Right atrium auricular region (tissue), 2 donors: ENCODE measurements at places on chromosomes 4 and X.

GRCh38 chr4:15504041-15504440 is 34.4 kb downstream of the CC2D2A start:
- H3K27me3 ChIP-seq: no peaks in the 10 kb centered on the region
- no peak overlapping the region for H3K4me3 ChIP-seq
- H3K36me3 ChIP-seq: no peaks in the 10 kb centered on the region
- no peaks in the 10 kb centered on the region for H3K4me1 ChIP-seq

- no peak overlapping the region for H3K27ac ChIP-seq
- no peak overlapping the region for H3K4me3 ChIP-seq
- no peak for DNase-seq
- no peaks in the 10 kb centered on the region for H3K27me3 ChIP-seq
These were observed 231.8 kb upstream of the GPRIN3 start for GRCh38 chr4:89539374-89539773.

DNA sequence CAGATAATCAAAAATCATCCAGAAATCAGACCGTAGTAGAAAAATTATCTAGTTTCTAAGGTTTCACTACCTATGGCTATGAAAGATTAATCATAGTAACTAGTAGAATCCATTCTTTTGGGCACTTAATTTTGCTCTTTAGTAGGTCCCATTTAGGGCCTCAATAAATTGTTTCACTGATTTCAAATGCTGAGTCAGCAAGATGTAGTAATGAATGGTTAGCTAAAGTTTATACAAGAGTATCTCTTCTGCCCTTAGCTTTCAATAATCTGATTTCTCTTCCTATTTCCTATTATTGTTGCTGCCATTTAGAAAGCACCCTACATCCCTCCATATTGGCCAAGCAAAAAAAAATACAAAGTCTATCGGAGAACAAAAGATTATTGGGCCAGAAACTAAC is 283.2 kb upstream of the PCDH10 start:
- H3K4me1 ChIP-seq: no peaks in the 10 kb centered on the region
- H3K27ac ChIP-seq: no peak overlapping the region
- no peaks in the 10 kb centered on the region for H3K27me3 ChIP-seq
- DNase-seq: no peak

- DNase-seq: no peak
- H3K36me3 ChIP-seq: no peaks in the 10 kb centered on the region
- H3K4me1 ChIP-seq: peaks cover 16% of the 10 kb centered on the region
- no peaks in the 10 kb centered on the region for H3K27me3 ChIP-seq
- no peak overlapping the region for H3K4me3 ChIP-seq
These were observed 339.8 kb upstream of the GATB start for GRCh38 chr4:152100379-152101201.

DNA sequence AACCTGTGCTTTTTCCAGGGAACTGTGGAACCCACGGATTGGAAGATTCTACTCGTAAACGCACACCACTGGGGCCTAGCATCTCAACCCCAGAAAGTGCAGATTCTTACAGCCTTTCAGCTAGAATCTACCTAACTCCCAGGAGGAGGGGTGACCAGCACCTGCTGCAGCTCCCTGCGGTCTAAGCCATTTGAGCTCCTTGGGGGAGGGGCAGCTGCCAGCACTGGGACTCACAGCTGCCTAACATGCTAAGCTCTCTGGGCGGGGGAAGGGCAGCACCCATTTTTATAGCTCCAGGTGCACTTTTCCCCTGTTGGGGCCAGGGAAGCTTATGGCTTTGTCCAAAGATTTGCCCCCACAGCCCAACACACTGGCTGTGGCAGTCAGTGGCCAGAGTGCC is 595.7 kb upstream of the EPHA5 start:
- DNase-seq: no peak
- H3K36me3 ChIP-seq: no peaks in the 10 kb centered on the region
- H3K4me1 ChIP-seq: no peaks in the 10 kb centered on the region
- no peaks in the 10 kb centered on the region for H3K27me3 ChIP-seq
- no peak overlapping the region for H3K4me3 ChIP-seq

DNA sequence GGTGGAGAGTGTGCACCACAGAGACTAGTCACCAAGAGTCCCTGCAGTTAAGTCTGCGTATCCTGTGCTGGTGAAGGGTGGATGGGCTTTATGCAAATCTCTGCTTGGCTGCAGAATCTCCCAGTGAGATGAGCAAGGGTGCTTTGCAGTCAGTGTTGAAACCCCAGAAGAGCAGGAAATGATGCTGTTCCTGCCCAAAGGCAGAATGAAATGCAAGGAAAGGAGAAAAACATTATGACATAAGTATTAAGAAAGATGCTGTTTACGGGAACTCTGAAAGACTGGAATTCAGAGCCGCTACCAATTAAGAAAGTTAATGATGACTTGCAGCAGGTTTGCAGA is 25.4 kb upstream of the ACSL1 start:
- no peaks in the 10 kb centered on the region for H3K36me3 ChIP-seq
- no peaks in the 10 kb centered on the region for H3K4me1 ChIP-seq
- no peak overlapping the region for H3K27ac ChIP-seq
- H3K27me3 ChIP-seq: no peaks in the 10 kb centered on the region
- no peak overlapping the region for H3K4me3 ChIP-seq

DNA sequence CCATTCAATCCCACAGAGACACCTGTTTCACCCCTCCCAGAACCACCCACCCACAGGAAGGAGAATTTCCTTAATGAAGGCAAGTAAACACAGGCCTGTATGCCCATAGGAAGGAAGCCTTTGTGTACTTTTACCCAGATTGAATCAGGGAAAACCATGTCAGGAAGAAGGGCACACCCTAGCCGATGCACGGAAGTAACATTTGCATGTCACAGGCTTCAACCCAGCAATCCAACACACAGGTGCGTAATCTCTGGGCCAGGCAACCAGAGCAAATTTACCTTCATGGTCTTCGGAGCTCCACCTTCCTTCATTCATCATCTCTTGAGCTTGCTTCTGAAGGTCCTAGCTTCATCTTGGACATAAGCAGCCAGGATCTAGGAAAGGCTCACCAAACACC is 206.3 kb downstream of the SHROOM3 start:
- H3K27ac ChIP-seq: no peak overlapping the region
- no peaks in the 10 kb centered on the region for H3K27me3 ChIP-seq
- no peak overlapping the region for H3K4me3 ChIP-seq
- H3K36me3 ChIP-seq: no peaks in the 10 kb centered on the region
- no peaks in the 10 kb centered on the region for H3K4me1 ChIP-seq
- DNase-seq: no peak

DNA sequence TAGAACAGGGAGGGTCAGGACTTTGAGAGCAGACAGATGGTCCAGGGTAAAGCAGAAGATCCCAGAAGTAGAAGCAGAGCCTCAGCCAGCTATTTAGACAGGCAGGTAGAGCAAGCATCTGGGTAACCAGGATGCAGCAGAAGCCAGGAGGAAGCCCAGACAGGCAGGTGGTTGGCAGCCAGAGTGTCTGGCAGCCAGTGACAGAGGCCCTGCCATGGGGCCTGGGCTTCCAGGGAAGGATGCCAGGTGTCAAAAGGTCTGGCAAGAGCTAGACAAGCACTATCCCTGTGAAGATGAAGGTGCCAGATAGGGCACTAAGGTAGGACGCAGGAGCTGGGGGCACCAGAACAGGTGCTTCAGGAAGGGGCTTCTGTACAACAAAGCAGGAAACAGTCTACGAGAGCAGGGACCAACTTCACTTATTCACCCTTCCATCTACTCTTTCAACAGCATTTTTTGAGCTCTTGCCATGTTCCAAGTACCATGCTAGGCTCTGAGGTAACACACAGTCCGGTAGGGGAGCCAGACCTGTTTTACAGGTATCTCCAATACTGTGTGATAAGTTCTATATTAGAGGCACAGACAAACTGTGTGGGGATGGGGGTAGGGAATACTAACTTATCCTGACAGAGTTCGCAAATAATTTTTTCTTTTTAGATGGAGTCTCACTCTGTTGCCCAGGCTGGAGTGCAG is 38.1 kb upstream of the GJB1 start:
- H3K27ac ChIP-seq: no peak overlapping the region
- H3K4me1 ChIP-seq: no peaks in the 10 kb centered on the region
- DNase-seq: no peak
- no peaks in the 10 kb centered on the region for H3K36me3 ChIP-seq
- no peaks in the 10 kb centered on the region for H3K27me3 ChIP-seq

DNA sequence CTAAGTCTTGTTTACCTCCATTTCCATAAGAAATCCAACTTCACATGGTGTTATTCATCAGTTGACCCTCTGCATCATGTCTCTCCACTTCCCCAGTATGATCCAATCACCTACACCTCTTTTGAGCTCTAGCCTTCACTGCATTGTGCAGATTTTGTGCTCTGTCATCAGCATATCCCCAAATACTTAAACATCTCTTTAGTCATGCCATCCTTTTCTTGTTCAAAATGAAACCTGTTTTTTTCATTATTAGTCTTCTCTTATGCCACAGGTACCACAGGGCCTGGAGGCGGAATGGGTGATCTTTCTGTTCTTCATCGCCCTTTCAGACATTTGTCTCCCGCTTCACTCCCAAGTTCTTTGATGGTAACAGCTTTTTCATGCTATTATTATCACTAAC is 382.7 kb upstream of the GALNTL6 start:
- no peak overlapping the region for H3K4me3 ChIP-seq
- no peaks in the 10 kb centered on the region for H3K4me1 ChIP-seq
- H3K27ac ChIP-seq: no peak overlapping the region
- H3K27me3 ChIP-seq: no peaks in the 10 kb centered on the region

DNA sequence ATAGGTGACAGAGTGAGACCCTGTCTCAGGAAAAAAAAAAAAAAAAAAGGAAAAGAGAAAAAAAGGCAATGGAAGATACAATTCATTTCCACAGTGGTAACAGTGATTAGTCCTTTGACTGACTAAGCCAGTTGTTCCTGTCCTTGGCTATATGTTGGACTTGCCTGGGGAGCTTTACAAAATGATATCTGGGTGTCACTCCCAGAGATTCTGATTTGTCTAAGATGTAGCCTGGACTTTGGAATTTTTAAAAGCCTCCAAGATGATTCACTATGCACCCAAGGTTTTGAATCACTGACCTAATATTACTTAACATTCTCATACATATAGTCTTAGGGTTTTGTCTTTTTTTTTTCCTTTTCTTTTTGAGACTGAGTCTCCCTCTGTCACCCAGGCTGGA is 16.9 kb downstream of the HELQ start:
- H3K27me3 ChIP-seq: no peaks in the 10 kb centered on the region
- H3K4me1 ChIP-seq: no peaks in the 10 kb centered on the region
- H3K4me3 ChIP-seq: no peak overlapping the region
- no peak overlapping the region for H3K27ac ChIP-seq
- H3K36me3 ChIP-seq: peaks cover 46% of the 10 kb centered on the region
